ENCODE measurements at places on chromosomes 7 and 10.

DNA sequence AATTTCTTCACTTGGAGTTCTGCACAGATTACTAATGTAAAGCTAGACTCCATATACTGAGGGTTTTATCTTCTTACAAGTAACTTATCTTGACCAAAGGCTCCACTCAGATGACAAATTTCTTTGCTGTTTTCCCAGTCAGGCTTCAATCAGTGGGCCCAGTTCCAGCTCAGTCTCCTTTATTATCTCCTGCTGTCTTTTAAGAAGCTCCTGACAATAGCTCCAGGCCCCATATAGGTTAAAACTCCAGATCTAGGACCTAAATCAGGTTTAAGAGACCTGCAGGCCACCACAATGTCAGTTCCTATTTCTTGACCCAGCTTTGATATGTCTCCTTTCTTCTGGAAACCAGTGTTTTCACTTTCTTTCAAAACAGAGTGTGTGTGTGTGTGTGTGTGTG lies 165.2 kb downstream of the RELN start:
- no peak for DNase-seq

DNA sequence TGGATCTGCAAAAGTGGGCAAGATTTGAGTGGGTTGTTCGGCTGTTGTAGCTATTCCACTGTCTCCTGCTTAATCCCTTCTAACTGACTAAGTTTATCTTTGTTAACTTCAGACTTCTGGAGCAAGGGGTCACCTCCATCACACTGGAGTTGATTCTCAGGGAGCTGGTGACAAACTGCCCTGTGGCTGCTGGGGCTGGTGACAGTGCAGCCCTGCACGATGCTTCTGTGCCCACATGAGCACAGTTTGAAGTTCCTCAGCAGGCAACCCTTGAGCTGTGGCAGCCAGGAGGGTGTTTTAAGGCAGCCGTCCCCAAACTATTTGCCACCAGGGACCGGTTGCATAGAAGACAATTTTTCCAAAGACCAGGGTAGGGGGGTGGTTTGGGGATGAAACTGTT lies 40.5 kb downstream of the ADRB1 start:
- DNase-seq, result no peak

DNA sequence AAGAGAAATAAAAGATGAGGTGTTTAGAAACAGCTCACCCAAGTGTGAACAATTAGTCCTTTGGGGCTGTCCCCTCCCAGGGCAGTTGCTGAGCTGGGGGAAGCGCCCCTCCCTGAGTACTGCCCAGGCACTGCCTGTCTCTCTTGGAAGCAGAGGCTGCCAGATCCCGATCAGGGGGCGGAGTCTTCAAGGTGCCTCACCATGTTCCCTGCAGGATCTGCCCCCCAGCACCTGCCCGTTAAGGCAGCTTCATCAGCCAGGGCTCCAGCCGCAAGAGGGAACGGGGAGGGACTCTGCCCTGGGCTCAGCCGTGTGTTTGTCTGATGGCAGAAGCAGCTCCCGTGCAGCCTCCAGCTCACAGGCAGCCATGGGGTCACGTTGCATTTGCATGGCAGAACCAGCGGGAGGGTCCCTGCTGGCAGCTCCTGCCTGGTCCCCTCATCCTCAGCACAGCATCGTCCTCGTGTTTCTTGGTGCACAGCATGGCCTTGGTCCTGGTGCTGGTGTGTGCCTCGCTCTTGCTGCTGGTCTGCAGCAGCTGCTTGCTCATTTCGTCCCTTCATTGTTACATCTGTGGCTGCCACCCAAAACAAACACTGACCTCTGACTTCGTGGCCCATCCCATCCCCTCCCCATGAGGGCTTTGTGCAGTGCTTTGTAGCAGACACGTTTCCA lies 10.7 kb upstream of the DPYSL4 start:
- DNase-seq, result no peak

- DNase-seq, result no peak
These were observed 60.1 kb downstream of the ZRANB1 start for GRCh38 chr10:125002047-125002422.

- DNase-seq, result no peak
These were observed 58.1 kb upstream of the MXI1 start for GRCh38 chr10:110149259-110149658.

DNA sequence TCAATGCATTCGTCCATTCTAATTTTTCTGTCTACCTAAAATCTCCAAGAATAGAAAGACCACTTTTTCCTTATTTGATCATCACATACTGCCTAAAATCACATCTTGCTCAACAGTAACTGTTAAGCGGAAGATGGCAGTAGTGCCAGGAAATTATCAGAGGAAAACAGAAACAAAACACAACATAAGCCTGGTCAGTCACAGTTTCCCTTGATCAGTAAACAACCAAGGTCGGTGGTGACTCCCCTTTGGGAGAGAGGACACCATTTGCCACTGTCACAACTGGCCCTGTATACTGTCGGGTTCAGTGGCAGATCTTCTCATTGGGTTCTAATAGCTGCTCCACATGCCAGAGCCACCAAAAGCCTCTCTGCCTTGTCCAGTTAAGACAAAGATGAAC lies 106.6 kb downstream of the PLXNA4 start:
- DNase-seq, result no peak

DNA sequence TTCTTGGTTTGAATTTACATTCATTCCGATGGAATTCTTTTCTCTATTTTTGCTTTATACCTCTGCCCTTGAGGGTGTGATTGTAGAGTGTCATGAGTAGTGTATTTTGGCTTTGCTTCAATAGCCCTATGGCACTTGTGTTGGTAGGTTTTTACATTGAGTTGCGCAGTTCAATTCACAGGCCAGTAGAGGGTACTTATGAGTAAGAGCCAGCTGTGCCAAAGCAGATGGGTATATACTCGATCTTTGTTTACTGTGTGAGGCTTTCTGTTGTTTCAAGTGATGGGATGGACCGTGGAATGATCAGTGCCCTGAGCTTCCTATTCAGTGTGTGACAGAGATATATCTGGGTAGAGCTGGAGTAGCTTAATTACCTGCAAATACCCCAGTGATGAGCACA lies 4.3 kb upstream of the AKR1C3 start:
- no peak for DNase-seq

DNA sequence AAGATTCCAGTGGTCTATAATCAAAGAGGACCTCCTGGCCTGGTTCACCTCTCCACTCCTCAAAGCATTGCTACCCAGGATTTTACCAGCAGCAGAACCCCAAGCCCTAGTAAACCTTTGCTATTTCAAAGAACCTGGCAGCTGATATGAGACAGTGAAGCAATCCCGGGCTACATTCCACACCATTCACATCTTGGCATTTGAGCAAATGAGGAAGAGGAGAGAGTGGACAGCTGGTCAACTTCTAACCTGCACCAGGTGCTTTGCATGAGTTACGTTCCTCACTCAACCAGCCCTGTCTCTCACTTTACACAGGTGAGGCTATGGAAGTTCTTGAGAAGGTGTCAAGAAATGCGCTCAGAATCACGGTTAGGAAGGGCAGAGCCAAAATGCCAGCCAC lies 1.1 kb downstream of the CCDC3 start:
- DNase-seq, result no peak

- DNase-seq, result no peak
These were observed 108.5 kb downstream of the FAM107B start for GRCh38 chr10:14665865-14666857.

- DNase-seq, result no peak
These were observed 145.5 kb upstream of the CELF2 start for GRCh38 chr10:10872035-10872673.

- no peak for DNase-seq
These were observed 63.1 kb downstream of the TFAM start for GRCh38 chr10:58448121-58448935.

GRCh38 chr10:131803860-131804425 lies 96.9 kb upstream of the PPP2R2D start:
- DNase-seq, result no peak

DNA sequence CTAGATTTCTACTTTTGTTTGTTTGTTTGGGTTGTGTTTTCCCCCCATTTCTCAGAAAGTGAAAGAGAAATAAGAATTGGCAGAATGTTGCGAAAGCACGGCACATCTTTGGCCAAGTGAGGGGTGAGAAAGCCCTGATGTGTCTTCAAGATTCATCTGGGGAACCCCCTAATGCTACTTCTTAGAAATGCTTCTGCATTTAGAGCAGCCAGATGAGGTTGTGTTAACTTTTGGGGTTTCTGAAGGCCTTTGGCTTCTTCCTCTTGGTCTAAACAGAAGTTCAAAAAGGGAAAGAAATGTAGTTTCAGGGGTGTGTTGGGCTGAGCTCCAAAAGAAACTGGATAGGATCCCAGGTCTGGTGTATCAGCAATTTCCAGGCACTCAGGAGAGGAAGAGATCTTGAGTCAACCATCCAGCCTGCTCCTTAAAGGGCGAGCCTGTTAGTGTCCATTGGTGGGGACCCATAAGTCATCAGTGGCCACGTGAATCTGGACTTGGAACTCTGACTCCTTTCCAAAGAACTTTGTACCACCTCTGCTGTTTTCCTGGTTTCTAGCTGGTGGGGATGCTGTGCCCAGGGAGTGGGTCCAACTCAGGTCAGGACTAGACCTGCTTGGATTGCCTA lies 6.5 kb downstream of the DUSP5 start:
- no peak for DNase-seq

- no peak for DNase-seq
These were observed 47.0 kb upstream of the LAMB1 start for GRCh38 chr7:108049962-108050361.

DNA sequence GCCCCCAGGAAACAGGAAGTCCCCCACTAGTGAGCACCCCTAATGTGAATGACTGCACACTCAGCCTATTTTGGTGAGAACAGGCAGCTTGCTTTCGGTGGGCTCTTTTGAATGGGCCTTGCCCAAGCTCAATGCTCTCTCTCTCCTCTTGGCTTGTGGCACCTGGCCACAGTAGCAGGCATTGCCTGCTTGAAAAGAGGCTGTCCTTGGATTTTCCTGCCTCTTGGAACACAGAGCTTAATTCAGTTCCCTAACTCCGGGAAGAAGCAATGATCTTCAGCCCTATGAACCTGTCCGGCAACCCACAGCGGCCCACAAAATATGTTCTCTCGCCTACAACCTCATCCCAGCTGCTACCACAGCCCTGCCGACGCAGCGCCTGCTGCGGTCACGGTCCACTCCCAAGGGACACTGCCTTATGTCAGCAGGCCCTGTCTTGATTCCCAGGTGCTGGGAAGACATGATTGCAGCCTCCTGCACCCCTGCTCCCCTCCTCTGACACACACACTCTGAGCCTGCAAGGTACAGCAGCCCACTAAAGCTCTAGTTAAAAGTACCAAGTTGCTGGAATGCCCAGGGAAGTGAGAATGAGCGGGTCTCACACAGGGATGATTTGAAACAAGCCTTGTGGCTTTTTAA lies 715.5 kb upstream of the GALNT17 start:
- peak; percentile 73 for DNase-seq

DNA sequence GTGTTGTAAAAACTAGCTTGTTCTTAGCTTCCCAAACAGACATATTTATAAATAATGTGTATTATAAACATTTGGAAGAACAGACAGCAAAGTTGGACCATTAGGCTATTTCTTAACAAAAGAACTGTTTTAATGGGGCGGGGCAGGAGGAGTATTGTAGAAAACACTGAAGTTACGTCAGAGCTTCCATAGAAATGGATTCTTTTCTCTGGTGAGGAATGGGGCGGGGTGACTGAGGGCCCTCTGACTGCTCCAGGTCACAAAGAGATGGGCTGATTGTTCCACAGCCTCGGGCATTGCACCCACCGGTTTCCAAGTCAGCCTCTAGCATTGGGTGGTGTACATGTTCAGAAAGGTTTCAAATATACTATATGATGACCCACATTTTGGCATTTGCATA lies 36.8 kb upstream of the ADAM12 start:
- no peak for DNase-seq

- no peak for DNase-seq
These were observed 462 bp upstream of the CISD1 start for GRCh38 chr10:58268454-58268945.

- DNase-seq, result no peak
These were observed 96.3 kb downstream of the CPED1 start for GRCh38 chr7:121084748-121085336.

DNA sequence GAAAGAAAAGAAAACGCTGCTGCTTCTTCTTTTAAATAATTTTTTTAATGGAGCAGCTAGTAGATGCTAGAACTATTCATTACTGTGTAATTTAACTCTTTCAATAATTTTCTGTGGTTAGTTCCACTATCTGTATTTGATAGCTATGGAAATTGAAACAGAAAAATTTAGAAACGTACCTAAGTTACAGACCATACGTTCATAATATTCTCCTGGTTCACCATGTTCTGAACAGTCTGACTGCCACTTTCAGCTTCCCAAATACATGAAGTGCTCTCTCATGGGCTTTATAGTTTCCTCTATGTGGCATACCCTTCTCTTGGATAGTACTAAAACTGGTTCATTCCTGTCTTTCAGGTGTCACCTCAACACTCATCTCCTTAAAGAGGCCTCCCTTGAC lies 508.0 kb downstream of the MDFIC start:
- DNase-seq, result no peak

DNA sequence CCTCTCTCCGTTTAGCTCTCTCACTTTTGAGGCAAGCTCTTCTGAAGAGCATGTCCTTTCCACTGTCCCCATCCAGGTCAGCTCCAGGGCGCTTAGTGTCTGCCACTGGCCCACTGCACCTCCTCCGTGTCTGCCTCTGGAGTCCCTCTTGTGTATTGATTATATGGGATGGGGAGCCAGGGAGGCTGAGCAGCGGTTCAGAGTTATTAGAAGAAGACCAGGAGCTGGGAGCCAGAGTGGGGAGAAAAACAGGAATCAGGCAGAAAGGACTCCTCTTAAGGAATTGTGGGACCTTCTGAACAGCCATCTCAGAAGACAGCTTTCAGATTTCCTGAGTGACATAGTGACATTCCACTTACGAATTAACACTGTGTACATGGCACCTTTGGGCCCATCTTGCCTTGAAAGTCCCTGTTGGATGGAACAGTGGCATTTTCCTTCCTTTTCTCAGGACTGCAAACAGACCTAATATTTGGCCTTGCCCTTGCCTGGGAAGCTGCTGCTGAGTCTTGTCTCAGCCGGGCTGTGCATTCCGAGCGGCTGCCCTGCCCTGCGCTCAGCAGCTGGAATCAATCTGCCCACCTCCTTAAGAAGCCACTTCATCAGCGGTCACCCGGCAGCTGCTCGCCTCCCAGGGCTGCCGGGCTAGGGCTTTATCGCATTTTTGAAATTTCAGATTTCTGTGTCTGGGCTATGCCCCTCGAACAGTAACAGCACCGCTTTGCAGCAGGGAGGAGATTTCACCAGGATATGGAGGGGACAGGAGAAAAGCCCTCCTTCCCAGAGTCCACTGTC lies 81.1 kb upstream of the PRKG1 start:
- DNase-seq, result no peak

Measured in NCI-H2107 (cell line).